ENCODE measurements at places on chromosomes 3 and 15. TPM values are rescaled to one million over a fixed set of nuclear protein-coding genes. Genes with fewer than 3 reads are reported as not detected.

GRCh38 chr3:12810961-12811360, 14.5 kb downstream of the CAND2 start:
- DNase-seq, result no peak

Gene SLC28A1
- not detected for total RNA-seq

Gene HIGD2B
- total RNA-seq, result 0.26 TPM

DNA sequence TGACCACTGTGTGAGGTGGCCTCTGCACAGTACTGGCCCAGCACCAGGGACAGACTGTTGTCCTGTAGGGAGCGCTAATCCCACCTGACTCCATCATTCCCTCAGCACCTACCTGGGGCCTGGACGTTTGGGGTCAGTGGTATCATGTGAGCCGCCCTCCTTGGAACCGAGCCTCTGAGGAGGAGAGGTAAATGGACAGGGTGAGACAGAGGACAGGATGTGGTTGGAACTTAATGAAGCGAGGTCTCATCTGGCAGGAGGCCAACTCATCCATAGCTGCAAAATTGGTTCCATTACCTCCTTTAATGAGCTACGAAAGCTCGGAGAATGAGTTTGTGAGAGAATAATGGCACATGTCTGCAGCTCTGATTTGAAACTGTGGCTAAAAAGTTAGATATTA, 13.9 kb downstream of the MAPKAPK3 start:
- no peak for DNase-seq

GRCh38 chr3:140629357-140630137, 48.3 kb upstream of the TRIM42 start:
- DNase-seq, result no peak

DNA sequence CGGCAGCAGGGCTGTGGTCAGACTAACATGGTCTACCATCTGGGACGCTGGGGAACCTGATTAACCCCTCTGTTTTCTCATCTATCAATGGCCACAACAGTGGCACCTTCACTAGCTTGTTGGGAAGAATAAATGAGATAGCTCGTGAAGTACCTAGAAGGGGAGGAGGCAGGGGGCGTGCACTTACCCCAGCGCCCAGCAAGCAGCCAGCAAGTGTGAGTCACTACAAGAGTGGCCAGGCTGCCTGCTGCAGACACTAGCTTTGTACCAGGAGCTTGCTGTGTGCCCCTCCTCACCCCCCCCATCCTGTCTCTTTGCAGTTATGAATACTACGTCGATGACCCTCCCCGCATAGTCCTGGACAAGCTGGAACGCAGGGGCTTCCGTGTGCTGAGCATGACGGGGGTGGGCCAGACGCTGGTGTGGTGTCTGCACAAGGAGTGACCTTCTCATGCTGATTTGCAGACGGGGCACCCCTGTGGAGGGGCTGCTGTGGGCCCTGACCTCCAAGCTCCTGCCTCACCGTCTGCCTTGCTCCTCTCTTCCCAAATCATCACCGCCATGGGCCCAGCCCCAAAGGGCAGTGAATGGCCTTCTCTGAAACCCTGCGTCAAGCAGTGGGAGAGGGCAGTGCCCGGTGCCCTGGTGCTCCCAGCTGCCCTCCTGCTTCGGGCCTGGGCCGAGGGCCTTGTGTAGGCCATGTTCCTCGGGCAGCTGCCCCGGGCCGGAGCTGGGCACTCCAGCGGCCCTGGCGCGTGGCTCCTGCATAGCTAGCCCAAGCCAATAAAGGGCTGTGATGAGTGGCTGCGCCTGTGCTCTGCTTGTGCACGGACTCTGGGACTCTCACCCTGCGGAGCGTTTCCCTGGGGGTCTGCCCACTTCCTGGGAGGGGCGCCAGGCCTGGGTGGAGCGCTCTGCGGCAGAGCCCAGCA, 2.6 kb upstream of the C15orf62 start:
- no peak for DNase-seq

DNA sequence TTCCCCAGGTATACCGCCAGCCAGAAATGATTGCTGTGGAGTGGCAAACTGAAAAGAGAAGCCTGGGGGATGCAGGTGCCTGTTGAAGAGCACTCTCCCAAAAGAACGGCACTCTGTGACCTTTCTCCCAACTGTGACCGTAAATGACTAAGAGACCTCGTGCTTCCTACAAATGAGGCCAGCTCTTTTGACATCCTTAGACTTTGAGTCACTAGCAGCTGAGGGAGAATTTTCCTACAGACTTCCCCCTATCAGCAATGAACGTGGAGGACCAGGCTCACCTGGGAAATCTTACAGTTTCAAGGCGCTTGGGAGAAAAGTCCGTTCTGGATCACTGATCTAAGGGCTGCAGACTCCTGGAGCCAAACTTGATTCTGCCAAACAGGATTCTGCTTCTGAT, 8.6 kb downstream of the AQP9 start:
- DNase-seq, result no peak

Gene CCDC33
- total RNA-seq, result 0.20 TPM

Measured in activated naive CD8-positive, alpha-beta T cell treated with anti-CD3 and anti-CD28 coated beads for 36 hours (primary cell).